Activated gamma-delta T cell treated with Interleukin-2 at 50 U/mL for 16 hours (primary cell): ENCODE measurements at places on chromosomes 11 and 22.

DNA sequence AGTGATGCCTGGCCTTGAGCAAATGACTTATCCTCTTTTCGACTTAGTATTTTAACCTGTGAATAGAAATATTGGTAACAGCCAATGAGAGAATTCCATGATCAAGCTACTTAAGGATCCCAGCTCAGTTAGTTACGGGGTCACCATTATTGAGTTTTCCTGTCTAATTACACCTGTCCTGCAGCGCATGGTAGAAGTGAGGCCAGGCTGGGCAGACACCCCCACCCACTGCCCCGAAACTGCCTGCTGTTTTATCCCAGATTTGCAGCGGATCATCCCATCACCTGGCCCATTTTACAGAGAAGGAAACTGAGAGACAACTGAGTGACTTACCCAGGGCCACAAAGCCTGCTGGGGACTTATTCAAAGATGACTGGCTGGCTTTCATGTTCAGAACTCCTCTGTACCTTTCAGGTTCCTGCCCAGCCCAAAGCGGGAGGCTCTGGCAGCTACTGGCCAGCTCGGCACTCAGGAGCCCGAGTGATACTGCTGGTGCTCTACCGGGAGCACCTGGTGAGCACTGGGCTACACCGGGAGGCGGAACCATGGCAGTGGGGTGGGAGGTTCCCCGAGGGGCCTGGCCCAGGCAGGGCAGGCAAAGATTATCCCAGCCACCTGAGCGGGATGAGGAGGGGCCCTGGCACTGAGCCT is 1.4 kb downstream of the MUS81 start:
- DNase-seq: no peak

DNA sequence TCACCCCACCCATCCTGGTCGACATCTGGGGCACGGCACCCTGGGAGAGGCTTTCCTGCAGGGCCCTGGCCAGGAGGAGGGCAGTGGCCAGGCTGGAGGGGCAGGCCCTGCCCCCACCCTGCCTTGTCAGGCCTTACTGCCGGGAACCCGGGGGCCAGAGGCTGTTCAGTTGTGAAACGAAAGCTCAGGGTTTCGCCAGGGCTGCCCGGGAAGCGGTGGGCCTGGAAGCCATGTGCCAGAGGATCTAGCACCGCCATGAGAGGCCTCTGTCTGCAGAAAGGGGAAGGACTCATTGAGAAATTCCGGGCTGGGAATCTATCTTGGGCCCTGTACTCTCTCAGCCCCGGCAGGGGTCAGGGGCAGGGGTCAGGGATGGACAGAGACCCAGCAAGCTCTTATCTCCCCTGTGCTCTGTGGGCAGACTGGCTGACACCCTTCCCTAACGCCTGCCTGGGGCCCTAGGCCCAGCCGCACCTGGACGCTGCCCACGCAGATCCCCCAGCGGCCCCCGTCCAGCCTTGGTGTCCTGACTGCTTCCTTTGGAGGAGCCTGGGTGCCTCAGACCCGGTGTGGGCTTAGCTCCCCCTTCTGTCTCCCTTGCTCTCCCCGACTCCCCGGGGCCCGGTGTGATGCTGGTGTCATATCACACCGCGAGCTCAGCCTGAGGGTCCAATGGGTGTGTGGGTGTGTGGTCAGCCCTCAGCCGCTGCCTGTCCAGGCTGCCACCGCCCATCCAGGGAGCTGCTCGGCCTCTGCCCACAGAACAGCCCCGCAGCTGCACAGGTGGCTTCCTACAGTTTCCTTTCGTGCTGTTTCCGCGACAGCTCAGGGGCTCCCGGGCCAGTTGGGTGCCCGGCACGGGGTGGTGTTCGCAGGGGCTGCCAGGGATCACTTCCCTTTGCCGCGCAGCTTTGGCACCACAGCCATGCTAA is 6.5 kb downstream of the PIM3 start:
- peak; percentile 6 for DNase-seq

- DNase-seq: no peak
Measured at GRCh38 chr11:11387622-11388305, 34.7 kb upstream of the CSNK2A3 start.

DNA sequence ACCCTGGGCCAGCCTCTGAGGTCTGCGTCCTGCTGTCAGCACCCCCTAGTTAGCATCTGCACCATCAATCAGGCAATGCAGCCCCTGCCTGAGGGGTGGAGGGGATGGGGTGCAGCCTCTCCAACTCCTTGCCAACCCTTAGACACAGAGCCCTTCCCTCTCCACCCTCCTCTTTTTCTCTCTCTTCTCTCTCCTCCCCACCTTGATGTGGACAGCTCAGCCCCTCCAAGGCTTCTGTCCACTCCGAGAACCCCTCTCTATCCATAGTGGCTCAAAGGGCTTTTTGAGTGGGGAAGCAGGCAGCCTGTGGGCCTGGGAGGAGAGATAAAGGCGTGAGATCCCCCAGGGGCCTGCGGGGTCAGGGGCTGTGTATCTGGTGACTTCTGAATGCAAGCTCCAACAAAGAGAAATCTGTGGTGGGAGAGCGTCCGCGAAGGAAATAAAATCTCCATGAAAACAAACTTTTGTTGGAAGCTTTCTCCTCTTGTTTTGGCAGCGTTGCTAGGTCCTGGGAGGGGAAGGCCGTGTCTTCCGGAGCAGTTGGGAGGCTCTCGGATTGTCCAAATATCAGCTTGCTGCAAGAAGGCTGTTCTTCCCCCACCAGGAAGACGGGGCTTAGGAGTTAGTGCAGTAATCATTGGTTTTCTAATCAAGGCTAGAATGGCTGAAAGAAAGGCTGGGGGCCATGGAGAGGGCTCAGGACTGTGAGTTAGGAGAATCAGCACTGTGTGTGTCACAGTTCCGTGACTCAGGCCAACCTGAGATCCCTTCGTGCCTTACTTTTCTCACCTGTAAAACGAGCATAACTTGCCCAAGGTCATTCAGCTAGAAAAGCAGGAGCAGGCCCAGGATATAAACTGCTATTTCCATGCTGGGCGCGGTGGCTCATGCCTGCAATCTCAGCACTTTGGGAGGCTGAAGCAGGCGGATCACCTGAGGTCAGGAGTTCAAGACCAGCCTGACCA is 50.3 kb downstream of the PKNOX2 start:
- no peak for DNase-seq

- no peak for DNase-seq
Measured at GRCh38 chr22:44399906-44400762, 87.4 kb upstream of the SHISAL1 start.

DNA sequence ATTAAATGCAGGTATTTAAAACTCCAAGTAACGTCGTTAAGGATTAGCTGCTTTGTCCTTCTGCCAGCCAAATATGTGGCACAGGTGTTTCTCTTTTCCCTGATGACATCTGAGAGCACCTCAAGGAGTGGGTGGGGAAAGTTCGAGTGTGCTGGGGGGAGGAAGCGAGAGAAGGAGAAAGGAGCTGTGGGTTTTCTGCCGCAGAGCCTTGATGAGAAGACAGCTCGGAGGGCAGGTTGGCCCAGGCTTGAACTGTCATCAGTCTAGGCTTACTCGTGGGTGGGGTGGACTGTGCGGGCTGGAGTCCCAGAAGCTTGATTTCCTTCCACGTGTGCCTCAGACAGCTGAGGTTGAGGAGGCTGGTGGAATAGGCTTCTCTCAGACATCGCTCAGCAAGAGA is 15.2 kb upstream of the SORL1-AS1 start:
- peak; percentile 67 for DNase-seq

DNA sequence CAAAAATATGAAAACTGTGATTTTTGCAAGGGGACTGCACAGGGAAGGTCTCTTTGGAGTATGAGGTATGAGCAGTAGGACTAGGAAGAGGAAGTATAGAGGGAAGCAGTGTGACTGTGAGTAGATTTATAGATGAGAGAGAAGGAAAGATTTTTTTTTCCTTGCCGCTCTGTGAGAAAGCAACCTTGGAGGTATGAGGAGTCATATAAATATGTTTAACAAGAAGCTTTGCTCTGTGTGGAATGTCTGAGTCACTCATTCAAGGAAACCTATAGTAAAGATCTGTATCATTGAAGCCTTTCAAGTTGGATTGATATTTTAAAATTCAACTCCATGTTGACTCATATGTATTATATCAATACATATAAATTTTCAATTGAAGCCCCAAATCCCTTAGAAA is 26.2 kb downstream of the DNHD1 start:
- DNase-seq: no peak

DNA sequence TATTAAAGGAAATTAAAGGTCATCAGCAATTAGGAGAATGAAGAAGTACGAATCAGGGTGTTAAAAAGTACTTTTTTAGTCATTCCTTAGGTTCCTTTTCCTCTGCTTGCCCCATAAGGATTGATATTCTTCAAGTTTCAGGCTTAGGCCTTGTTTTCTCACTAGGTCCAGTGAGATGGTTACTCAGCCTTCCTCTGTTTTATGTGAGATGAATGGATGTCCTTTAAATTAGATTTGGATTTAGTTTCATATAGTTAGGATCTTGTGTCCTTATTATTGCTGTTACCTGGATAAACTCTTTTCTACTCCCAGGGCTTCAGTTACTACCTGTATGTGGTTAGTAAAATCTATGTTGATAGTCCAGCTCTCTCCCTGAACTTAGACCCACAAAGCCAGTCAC is 29.2 kb downstream of the FAR1 start:
- no peak for DNase-seq

DNA sequence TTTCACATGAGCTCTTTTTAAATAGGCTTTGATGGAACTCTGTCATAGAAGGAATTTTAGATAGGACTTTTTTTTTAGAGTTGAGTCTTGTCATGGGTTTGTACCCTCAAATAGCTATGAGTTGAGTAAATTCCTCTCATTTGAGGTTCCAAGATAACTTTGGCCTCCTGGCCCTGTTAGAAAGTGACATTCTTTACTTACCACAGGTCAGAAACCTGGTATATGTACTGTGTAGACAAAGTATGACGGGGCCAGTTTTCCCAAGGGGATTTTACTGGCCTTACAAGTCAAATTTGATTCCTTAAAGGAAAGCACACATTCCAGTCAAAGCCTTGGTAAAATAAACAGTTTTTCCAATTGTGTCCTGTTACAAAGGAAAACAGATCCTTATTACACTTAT is 729.3 kb upstream of the LUZP2 start:
- no peak for DNase-seq

DNA sequence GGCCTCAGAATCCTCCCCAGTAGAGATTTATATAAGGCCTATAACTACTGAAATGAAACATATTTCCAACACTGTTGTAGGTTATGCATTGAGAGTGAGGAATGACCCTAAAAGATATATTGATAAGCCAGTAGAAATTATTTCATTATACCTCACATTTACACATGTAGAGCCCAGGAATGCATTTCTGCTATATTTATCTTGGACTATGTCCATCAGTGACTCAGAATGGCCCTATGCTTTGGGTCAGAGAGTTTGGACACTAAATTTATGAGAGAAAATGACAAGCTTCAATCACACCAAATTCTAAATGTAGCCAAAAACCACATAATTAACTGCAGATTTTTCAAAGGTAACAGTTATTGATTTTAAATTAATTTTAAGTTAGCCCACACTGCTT is 761.9 kb downstream of the DLG2 start:
- no peak for DNase-seq

- no peak for DNase-seq
Measured at GRCh38 chr11:17392872-17393271, 4.4 kb upstream of the KCNJ11 start.

GRCh38 chr22:30221121-30221992 is 25.2 kb downstream of the LIF start:
- DNase-seq: peak; percentile 56

DNA sequence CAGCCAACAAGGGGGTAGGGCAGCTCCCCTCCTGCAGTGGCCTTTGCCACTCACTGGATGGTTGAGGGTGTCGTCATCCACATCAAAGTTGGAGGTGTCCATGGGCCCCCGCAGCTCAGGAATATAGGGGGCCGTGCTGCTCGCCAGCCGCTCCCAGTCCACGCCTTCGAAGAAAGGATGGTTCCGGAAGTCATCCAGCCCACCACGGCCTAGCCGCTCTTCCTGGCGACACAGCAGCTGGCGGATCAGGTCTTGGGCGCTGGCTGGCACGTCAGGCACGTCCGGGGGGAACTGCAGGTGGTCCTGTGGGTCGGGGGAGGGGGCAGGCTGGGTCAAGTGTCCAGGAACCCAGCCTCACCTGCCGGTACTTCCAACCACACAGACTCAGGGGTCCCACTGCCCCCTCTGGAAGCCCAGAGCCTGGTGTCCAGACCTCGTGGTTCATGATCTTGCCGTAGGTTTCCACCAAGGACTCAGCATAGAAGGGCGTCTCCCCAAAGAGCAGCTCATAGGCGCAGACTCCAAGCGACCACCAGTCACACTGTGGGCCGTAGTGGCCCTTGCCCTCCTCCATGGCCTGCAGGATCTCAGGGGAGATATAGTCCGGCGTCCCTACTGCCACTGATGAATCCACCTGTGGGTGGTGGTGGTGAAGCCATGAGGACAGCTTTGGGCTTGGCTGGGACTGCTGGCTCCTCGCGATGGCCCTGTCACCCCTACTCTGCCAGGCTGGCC is 5.7 kb downstream of the CDC42BPG start:
- no peak for DNase-seq

- peak; percentile 51 for DNase-seq
Measured at GRCh38 chr11:14380947-14381561, 22.1 kb upstream of the RRAS2 start.

DNA sequence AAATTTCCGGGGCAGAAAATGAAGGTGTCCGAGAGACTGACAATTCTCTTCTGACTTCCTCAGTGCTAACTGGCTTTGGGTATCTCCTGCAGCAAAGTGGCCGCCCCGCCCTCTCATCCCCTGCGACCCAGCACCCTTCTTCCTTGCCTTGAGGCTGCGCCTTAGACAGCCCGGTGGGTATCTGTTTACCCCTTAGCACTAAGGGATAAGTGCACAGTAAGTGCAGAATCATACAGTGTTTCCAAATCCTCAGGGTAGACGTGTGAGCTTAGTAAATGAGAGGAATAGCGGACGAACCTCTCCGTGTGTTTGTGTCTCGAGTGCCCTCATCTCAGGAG is 368 bp upstream of the CHORDC1 start:
- DNase-seq: no peak

- DNase-seq: no peak
Measured at GRCh38 chr11:87879118-87879517, 296.1 kb downstream of the RAB38 start.

DNA sequence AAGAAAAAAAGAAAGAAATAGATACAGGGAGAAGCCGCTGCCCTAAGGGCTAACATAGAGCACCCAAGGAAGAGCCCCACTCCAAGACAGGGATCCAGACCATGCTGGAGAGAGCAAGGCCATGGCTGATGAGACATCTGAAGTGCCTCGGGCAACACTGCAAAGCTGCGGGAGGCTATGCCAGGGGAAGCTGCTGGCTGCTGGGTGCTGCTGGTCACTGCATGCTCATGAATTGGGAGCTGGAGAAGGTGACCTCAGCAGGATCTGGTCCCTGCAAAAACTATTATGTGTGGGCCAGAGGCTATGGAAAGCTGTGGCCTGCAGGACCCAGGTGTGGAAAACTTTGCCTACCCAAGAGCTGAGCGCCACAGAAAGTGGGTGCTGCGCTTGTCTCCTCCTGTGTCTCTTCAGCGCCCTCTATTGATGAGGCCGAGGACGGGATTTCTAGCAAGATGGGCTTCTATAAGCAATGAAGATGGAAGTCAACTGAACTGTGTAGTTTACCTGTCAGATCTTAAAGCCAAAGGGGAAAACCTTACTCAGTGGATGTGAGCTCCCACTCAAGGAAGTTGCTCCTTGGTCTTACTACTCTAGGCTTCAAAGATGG is 17.3 kb upstream of the SLC29A2 start:
- peak; percentile 72 for DNase-seq
